ENCODE measurements at places on chromosomes 5 and 9. TPM values are rescaled to one million over a fixed set of nuclear protein-coding genes. Genes with fewer than 3 reads are reported as not detected.

Gene GPR150
- polyA plus RNA-seq: 0.06 TPM

DNA sequence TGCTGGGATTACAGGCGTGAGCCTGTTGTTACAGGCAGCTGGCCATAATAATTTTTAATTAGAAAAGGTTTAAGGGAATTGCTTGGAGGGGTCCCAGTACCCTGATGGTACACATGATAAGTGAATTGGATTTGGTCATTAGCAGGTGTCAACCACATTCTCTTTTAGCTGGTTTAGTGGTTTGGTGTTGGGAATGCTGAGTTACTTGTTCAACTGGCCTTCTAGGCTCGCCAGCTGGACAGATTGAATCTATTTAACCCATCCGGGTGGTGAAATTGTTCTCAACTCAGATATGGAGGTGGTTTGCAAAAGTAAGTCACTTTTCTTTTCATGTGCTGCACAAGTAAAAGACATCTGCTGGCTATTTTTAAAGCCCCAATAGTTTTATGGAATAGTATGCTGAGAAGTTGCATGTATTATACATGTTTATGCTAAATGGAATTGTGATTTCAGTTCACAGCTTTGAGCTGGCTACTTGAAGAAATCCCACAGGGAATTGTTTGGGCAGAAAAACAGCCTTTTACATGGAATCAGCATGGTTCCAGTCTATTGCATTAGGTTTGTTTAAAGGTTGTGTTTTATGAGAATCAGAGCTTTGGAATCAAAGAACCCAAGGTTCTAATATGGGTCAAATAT lies 149.8 kb upstream of the SLC28A3 start:
- no peak for DNase-seq

DNA sequence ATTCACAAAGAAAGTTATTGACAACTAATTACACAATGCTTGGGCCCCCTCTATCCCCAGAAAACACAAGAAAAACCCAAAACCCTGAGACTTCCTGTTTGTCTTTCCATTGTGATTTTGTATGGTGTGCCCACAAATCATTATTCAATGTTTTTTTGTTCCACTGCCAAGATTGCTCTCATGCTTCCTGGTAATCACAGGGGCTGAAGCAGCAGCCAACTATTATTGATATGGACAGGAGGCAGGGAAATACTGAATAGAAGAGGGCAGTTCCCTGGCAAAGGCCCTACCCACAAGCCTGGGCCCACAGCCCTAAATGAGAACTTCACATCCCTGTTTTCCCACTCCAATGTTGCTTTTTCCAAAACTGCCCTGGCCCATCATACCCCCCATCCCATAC lies 21.5 kb upstream of the RFK start:
- no peak for DNase-seq

DNA sequence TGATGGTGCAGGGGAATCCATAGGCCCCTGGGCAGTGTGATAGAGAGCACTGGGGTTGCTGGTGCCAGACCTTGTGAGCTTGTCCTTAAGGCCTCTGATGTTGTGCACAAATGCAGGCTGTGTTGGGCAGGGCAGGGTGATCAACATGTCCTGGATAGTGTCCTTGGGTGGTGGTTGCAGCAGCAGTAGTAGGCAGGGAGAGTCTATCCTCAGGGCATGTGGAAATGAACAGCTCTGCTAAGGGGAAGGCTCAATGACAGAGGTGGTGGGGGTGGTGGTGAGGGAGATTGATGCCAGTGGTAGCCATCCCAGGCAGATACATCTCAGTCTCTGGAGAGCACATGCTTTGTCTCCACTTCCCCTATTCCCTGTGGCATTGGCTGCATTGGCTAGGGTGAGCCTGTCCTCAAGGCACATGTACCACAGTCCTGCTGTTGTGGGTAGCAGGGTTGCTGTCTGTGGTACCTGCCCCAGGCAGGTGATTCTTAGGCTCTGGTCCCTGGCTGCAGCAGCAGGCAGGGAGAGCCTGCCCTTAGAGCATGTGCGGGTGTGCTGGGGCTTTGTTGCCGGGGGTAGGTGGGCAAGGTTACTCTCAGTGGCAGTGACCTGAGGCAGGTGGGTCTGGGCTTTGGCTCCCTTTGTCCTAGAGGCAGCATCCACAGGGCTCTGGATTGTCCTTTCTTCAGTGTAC lies 111.1 kb downstream of the WDR70 start:
- no peak for DNase-seq

- no peak for DNase-seq
Observed at GRCh38 chr9:92648474-92648971, 21.4 kb downstream of the IPPK start.

DNA sequence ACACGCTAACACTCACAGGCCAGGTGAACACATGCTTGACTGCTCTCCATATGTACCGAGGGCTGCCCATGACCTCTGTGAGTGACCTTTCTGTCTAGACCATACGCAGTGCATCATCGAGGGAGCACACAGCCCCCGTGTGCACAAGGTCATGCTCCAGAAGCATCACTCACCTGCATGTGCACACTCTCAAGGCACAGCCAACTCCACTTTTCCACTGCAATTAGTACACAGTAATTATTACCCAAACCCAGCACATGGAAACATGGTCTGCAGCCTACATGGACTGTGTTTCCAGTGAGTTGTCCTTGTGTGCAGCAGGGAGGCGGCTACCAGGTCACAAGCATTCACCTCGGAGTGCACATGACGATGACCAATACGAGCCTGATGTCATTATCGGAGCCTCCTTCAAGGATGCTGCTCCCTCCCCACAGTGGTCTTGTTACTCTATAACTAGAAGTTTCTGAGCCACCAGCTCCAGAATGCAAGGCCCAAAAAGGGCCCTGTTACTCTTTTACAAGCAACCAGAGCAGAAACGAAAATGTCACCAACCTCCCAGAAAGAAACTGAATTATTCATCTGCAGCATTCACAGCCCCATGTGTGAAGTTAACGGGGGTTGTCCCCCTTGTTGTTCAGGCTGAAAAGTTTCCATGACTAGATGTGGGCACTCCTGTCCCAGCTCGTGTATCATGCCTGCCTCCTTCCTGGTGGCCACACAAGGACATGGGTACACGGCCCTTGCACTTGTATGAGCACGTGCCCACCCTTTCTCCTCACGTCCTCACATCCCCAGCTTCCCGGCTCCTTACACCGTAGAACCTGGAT lies 31.2 kb downstream of the SEMA4D start:
- no peak for DNase-seq

GRCh38 chr9:16328349-16328748 lies 542.1 kb downstream of the BNC2 start:
- no peak for DNase-seq

GRCh38 chr5:6774721-6775204 lies 61.5 kb downstream of the TENT4A start:
- DNase-seq: no peak

DNA sequence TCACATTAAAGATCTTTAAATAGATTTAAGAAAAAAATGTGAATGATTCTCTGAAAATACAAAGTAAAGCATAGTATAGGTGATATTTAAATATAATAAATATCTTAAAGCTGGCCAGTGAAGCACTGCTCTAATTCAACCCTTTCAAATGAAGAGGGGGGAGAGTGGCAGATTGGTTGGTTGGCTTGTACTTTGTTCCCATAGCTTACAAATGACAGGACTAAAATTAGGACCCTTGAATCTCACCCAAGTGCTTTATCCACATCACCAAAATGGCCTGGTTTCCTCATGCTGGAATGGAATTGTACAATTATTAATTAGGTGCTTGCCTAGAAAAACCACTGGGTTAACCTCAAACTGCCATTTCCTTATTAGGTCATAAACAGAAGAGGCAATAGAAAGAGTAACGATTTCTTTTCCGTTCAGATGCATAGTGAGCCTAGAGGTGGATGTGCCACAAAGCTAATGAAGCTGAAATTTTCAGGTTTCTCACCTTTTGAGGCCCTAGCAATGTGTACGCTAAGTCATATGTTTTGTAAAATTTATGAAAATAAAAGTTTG lies 354.5 kb upstream of the CDH6 start:
- DNase-seq: no peak

GRCh38 chr9:92769286-92769685 lies 4.7 kb upstream of the BICD2 start:
- DNase-seq: no peak

Measured in renal cortex interstitium (tissue), 15 donors.